Kidney (tissue), 22 donors: ENCODE measurements at places on chromosomes 3 and 15. TPM values are rescaled to one million over a fixed set of nuclear protein-coding genes. Genes with fewer than 3 reads are reported as not detected.

The TTLL13 gene
- 0.54 TPM for total RNA-seq

The SLC24A5 gene
- not detected for total RNA-seq

The TRIM71 gene
- total RNA-seq: 1.2 TPM

The PRR20G gene
- not detected for total RNA-seq

The FAM3D gene
- total RNA-seq: 0.60 TPM

GRCh38 chr3:13533885-13534301 lies 15.0 kb upstream of the FBLN2 start:
- no peak for DNase-seq

DNA sequence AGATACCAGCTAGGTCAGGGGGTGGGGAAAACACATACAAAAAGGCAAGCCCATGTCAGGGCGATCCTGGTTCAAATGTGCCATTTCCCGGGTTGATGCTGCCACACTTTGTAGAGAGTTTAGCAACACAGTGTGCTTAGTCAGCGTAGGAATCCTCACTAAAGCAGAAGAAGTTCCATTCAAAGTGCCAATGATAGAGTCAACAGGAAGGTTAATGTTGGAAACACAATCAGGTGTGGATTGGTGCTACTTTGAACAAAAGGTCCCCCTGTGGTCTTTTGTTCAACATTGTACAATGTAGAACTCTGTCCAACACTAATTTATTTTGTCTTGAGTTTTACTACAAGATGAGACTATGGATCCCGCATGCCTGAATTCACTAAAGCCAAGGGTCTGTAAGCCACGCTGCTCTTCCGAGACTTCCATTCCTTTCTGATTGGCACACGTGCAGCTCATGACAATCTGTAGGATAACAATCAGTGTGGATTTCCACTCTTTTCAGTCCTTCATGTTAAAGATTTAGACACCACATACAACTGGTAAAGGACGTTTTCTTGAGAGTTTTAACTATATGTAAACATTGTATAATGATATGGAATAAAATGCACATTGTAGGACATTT lies 28.9 kb downstream of the TPM1 start:
- DNase-seq: no peak

DNA sequence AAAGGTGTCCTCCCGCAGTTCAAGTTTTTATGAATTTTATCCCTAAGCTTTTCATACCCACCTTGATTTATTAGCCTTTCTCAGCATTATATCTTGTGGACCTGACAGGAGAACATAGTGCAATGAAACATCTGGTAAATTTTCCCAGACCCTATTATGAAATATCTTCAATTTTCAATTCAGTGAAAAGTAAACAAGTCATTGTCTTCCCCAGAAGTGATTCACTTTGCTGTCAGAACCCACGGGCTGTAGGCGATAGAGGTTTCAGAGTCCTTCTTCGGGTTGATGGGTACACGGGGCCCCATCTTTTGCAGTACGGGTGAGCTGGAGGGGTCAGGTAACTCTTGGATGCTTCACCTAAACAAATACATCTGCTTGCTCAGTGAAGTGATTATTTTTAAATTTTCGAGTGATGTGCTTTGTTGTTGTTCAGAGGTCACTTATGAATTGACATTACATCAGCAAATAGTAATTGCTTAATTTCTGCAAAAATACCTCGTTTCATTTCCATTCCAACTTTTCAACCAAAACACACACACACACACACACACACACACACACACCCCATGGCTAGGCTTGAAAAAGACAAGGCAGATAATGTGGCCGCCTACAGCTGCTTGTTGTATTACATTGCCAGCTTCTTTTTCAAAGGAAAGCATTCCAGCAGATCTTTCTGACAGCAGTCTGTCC lies 102.9 kb downstream of the SEMA6D start:
- no peak for DNase-seq

- DNase-seq: no peak
Measured at GRCh38 chr3:97579365-97579764, 185.2 kb upstream of the ARL6 start.

DNA sequence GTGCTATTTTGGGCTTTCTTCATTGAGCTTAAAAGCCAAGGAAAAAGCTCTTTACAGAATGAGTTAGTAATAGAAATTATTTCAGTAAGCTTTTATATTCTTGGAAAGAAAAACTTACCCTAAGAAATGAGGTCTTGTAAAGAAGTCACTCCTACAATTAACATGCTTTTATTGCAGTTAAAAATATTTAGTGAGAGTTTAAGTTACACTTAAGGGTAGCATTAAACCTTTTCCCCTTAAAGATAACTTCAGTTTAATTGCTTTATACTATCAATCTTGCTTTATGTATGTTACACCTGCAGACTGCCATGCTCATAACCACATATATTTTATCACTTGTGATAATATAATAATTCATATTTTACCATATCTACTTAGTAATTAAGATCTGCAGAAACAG lies 426.2 kb downstream of the PLCL2 start:
- no peak for DNase-seq

DNA sequence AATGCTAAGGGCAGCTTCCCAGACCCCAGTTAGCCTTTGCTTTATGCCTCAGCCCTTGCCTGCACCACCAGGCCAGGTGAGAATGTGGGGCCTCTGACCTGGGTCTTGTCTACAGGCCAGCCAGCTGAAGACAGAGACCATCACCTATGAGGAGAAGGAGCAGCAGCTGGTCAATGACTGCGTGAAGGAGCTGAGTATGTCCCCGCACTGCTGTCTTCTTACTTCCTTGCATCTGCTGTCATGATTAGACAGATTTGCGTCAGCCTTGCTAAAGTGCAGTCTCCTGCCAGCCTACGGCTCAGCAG lies 74.6 kb downstream of the CCK start:
- DNase-seq: no peak

DNA sequence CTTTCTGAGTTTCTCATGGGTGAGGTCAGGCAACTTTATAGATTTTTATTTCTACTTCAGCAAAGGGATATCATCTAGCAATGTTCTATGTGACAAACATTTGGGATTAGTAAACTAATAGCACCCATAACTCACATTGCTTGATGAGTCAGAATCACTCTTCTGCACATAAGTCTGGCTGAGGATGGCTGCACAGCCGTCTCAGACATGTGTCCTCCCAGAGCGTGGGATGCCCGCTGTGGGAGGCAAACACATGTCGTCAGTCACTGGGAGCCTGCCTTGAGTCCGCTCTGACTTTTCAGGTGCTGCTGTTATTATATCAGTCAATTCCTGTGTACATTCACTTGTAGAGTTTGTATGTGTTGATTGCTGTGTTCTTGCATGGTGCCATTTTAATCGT lies 230.7 kb upstream of the TRIM42 start:
- peak; percentile 46 for DNase-seq

GRCh38 chr3:24100696-24101402 lies 155.8 kb downstream of the NR1D2 start:
- DNase-seq: no peak
